Islet precursor cell (in vitro differentiated cells): ENCODE measurements at places on chromosomes 4 and X.

- no peak for DNase-seq
These were observed 38.1 kb downstream of the PNPLA4 start for GRCh38 chrX:7889135-7889534.

DNA sequence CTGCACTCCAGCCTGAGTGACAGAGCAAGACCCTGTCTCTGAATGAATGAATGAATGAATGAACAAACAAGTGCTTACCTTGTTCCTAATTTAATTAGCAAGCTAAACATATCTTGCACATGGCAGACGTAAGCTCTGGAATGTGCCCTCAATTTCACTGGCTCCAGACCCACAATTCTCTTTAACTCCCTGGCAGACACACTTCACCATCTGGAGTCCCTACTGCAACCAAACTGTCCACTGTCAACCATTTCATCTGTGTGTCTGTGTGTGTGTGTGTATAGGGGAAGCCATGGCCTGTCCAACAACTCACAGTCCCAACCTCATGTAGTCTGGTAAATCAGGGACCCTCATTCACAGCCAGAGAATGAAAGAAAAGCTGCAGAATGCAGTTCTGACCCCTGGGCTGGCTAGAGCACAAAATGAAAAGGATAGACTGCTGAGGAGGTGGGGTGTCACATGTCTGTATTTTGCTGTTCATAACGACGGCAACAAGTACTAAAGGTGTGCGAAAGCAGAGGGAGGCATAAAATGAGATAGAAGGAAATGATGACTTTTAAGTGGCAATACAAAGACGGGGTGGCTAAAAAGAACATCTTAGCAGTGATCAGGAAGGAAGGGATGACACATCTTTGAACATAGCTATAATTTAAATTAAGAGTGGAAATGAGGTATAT, 114.1 kb downstream of the TSPAN5 start:
- no peak for DNase-seq

DNA sequence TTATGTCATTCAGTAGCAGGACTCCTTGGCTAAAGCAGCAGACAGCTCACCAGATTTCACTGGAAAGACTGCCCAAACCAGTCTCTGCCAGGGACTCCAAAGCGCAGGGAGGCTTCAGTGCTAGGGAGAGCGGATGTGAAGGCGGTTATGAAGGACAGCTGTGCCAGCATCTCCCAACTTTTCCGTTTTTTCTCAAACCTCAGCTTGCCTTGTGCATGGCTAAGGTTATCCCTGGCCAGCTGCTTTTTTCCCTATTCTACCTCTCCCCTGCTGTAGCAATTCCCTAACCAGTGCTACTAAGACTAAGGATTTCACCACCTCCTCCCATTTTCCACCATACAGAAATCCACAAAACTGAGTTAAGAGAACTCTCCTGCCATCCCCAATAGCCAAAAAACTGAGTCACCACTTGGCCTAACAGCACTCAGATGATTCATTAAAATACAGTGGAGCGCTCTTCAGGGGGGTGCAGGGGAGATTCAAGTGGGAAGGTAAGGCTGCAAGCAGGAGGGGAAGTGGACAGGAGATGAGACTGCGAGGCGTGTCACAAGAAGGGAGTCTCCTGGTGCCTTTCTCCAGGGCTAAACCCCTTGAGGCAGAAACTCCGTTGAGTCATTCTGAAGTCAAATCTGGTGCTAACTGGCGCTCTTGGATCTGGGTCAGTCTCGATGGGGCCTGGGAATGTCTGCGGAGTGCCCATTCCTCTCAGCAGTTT, 90.7 kb downstream of the PALLD start:
- peak; percentile 97 for DNase-seq

- no peak for DNase-seq
These were observed 34.0 kb downstream of the INPP4B start for GRCh38 chr4:142812091-142812490.

- no peak for DNase-seq
These were observed 1.0 kb upstream of the PRDX4 start for GRCh38 chrX:23666282-23666681.

GRCh38 chrX:22357621-22358020, 84.9 kb downstream of the CBLL2 start:
- DNase-seq, result no peak

DNA sequence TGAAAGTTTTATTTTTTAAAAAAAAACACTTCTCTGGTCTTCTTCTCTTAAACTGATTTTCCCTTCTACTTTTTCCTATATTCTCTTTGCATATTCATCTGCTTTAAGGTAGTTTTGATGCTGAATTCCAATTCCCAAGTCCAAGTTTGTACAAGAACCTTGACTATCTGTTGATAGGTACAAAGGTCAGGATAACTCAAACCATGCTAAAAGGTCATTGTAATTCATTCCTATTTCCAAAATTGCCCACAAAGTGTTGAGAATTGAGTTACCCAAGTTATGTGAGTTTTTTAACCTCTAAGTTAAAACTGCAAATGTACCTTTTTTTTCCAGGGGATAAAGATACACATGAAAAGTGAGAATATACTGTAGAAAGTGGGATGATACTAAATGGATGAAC, 46.1 kb upstream of the TMEM192 start:
- no peak for DNase-seq

DNA sequence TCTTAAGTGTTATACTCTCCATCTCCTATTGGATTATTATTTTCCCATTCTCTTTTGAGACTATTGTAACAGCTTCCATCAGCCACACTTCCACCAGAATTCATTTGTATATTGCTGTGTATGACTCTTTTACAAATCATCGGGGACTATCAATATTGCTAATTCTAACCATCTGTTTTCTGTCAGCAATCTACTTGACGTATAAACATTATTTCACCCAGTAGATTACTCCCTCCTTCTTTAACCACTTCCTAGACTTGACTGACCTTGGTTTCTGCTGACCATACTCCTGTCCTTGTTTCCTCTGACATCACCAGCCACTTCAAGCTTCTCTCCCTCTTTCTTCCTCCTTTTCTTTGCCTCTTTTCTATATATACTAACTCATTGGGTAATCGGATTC, 402.9 kb downstream of the PCDH18 start:
- DNase-seq, result no peak
